ENCODE measurements at places on chromosomes 2 and 18.

- no peak for DNase-seq
Measured at GRCh38 chr18:48824231-48824970, 126.4 kb downstream of the SMAD7 start.

GRCh38 chr2:54879598-54880332, 156.3 kb downstream of the EML6 start:
- DNase-seq = no peak

DNA sequence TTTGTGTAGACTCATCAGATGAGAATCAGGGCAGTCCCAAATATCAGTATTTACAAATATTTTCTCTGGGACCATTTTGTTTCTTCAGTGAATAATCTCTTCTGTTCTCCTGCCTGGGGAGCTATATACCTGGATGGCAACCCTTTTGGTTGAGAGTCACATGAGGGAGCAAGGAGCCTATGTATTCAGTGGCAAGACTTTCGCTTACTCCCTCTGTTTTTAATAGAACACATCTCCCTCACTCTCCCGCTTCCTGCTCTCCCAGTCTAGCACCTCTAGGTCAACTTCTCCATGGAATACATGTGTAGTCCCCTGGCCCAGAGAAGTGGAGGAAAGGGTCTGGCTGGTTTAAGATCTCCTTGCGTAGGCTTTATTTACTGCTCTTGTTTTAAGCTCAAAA, 600.3 kb downstream of the CCDC85A start:
- no peak for DNase-seq

DNA sequence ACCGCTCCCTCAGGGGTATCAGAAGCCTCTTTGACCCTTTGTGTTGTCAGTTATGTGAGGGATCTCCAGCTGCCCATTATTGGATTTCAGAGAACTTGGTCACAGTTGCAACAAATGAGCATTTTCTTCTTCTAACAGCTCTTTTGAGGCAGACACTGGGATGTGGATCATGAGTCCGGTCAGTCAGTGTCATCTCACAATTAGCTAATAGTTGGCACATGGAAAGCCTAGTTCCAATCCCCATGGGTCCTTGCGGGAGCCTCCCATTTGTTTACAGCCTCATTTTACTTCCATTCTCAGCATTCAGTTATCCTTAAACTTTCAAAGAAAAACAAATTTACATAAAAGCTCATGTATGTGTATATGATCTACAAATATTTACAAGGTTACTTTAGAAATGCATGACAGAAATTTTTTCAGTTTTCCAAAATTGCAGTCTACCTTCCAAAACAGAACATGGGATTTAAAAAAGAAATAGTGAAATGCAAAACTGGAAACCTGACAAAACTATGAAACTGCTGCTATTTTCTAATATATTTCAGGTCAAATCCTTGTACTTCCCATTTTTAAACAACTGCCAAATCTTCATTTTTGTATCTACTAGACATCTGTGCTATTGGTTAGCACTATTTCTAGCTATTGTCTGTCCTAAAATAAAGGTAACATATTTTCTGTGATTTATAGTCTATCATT, 547.1 kb upstream of the ZEB2 start:
- peak; percentile 28 for DNase-seq

GRCh38 chr2:236662231-236663185, 92.9 kb downstream of the ACKR3 start:
- peak; percentile 77 for DNase-seq

- DNase-seq = no peak
Measured at GRCh38 chr2:96090196-96090926, 26.0 kb downstream of the ADRA2B start.
